PC-9 (cell line): ENCODE measurements at places on chromosomes 2 and 18. TPM values are rescaled to one million over a fixed set of nuclear protein-coding genes. Genes with fewer than 3 reads are reported as not detected.

DNA sequence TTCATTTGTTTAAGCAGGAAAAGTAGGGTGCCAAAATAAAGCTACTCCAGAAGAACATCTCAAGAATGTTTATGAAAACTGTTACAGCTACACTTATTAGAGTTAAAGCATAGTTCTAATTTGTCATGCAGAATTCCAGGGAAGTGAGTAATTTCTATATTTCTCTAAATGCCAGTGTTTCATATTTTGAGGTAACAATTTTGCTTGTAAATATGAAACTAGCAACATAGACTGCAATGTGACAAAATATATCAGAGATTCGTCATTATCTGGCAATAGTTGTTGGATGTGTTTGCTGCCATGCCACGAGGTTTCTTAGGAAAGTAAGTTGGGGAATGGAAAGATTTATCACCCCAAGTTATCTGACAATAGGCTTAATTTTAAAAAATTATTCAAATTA is 424.1 kb upstream of the ZEB2 start:
- DNase-seq = no peak
- peaks cover 8% of the 10 kb centered on the region; the same call in 1 of the 2 replicates for H3K4me1 ChIP-seq
- no peak overlapping the region for H3K27ac ChIP-seq
- no peak overlapping the region for H3K4me3 ChIP-seq

- DNase-seq = no peak
- H3K27me3 ChIP-seq = no peaks in the 10 kb centered on the region
- no peaks in the 10 kb centered on the region for H3K4me1 ChIP-seq
- no peaks in the 10 kb centered on the region; the same call in 1 of the 2 replicates for H3K36me3 ChIP-seq
- H3K4me3 ChIP-seq = no peak overlapping the region
- H3K27ac ChIP-seq = no peak overlapping the region
Observed at GRCh38 chr18:62738639-62739038, 23.3 kb downstream of the PHLPP1 start.

DNA sequence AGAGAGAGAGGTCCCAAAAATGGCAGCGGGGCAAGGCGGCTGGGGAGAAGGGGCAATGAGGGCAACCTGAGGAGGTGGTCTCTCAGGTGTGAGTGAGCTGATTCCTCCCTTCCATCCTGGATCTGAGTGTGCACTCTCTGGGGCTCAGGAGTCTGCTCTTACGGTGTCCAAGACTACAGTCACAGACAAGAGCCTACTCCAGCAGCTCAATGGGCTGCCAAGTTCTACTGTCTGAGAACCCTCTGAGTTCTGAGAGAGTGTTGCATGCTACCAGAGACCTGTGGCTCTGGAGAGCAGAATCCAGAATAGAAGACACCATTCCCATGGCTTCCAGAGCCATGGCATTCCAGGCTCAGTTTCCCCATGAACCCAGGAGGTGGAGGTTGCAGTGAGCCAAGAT is 7.1 kb upstream of the PAX8 start:
- H3K27me3 ChIP-seq = no peaks in the 10 kb centered on the region
- H3K4me1 ChIP-seq = peaks cover 84% of the 10 kb centered on the region
- peak overlapping the region; percentile 99 for H3K27ac ChIP-seq

DNA sequence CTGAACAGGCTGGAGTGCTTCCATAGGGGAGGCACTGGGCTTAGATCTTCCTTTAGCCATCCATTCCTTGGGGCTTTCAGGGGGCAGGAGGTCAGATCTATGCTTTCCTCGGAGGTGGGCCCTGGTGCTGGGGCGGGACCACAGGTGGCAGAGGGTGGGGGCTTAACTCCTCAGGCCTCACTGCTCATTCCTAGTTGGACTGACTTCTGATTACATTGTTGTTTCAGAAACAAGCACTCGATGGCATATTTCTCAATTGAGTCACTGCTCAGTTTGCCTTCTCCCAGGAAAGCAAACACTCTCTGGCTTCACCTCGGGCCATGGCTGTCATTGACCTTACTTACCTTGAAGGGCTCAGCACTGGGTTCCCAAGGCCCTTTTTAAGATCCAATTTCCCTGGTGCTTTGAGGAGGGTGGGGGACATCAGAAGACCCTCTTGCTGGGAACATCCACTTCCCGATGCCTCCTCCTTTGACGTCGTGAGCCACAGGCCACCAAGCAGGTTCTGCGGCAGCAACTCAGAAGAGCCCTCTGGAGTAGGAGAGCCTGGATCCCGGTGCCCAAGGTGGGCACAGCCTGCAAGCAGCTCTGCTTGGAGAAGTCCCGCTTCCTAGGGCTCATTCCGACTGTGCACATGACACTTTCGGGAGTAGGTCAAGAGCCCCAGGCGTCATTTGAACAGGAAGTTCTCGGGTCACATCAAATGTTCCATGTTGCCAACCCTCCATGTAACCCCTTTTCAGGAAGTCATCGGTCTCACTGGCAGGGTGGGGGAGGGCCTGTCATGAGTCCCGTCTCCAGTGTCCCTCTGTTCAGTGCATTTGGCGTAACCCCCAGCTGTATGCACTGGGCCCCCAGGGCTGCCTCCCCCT is 40.6 kb downstream of the SDC1 start:
- no peaks in the 10 kb centered on the region for H3K36me3 ChIP-seq
- H3K27ac ChIP-seq = peak overlapping the region; percentile 92
- no peaks in the 10 kb centered on the region for H3K27me3 ChIP-seq
- peak; percentile 95 for DNase-seq
- H3K4me1 ChIP-seq = peaks cover 53% of the 10 kb centered on the region
- H3K4me3 ChIP-seq = no peak overlapping the region; the same call in 1 of the 2 replicates

DNA sequence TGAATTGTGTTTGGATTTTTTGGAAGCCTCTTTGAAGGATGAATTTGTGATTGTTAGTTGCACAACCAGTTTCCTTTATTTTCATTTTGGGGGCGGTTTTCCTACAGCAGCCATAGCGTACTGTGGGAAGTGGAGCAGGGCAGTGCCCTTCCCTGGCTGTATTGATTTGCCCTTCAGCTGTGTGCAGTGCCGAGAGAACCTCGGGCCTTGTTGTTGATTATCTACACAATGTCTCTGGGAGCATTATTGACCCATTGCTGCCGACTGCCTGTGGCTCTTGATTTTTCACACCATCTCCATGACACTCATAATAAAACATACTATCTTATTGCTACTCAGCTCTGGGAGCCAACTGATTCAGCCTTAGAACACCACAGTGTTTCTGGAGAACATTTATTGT is 162.2 kb upstream of the BOD1L2 start:
- DNase-seq = no peak
- 0 out of 2 replicates have a peak, but pooled peaks cover 4% of the 10 kb centered on the region for H3K4me1 ChIP-seq
- no peak overlapping the region for H3K27ac ChIP-seq
- no peaks in the 10 kb centered on the region for H3K27me3 ChIP-seq
- H3K4me3 ChIP-seq = no peak overlapping the region
- no peaks in the 10 kb centered on the region for H3K36me3 ChIP-seq

- no peak for DNase-seq
- H3K27ac ChIP-seq = no peak overlapping the region
- no peak overlapping the region for H3K4me3 ChIP-seq
- H3K36me3 ChIP-seq = no peaks in the 10 kb centered on the region
- no peaks in the 10 kb centered on the region for H3K4me1 ChIP-seq
Observed at GRCh38 chr2:68318914-68319397, 793 bp downstream of the CNRIP1 start.

DNA sequence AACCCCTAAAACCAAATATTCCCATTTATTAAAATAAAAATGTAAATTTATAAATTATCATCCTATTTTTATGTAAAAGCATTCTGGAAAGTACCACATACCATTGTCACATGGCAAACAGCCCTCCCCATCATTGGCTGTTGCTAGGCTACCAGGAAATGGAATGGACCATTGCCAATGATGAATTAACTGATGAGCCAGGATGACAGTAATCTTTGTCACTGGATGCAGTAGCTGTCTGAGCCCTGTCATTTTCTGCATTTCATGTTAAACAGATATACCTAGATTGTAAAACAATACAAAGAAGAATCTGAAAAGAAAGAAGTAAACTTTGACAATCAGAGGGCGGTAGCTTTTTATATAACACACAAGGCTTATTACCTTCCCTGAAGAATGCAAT is 641.4 kb downstream of the BCL11A start:
- no peak for DNase-seq
- no peaks in the 10 kb centered on the region for H3K4me1 ChIP-seq
- no peaks in the 10 kb centered on the region for H3K36me3 ChIP-seq

GRCh38 chr2:21759819-21760218 is 636.1 kb downstream of the TDRD15 start:
- no peaks in the 10 kb centered on the region for H3K36me3 ChIP-seq
- no peak for DNase-seq
- H3K4me3 ChIP-seq = no peak overlapping the region
- no peaks in the 10 kb centered on the region for H3K4me1 ChIP-seq

DNA sequence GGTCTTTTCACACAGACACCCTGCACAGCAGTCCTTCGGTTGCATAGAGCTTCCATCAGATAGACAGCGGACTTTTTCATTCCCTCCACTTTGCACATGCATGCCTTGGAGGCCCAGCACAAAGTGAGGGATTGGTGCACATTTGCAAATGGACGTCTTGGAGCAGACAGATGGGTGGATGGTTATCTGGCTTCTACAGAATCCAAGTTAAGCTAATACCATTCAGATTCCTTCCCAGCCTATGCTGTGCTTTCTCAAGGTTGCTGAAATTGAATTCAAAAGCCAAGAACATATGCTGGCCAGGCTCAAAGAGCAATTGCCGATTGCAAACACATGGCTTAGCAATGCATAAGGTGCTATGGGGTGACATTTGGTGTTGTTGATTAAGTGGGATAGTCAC is 186.4 kb downstream of the VAPA start:
- H3K4me3 ChIP-seq = no peak overlapping the region
- H3K36me3 ChIP-seq = no peaks in the 10 kb centered on the region
- no peaks in the 10 kb centered on the region for H3K27me3 ChIP-seq
- no peak for DNase-seq
- H3K4me1 ChIP-seq = peaks cover under 1% of the 10 kb centered on the region; the same call in 1 of the 2 replicates
- no peak overlapping the region for H3K27ac ChIP-seq

- H3K4me1 ChIP-seq = no peaks in the 10 kb centered on the region
- no peaks in the 10 kb centered on the region for H3K27me3 ChIP-seq
- H3K27ac ChIP-seq = no peak overlapping the region
- DNase-seq = no peak
- H3K36me3 ChIP-seq = no peaks in the 10 kb centered on the region
Observed at GRCh38 chr2:74183878-74184277, 5.2 kb upstream of the MOB1A start.

GRCh38 chr2:160167089-160167740 is 32.9 kb downstream of the ITGB6 start:
- no peak for DNase-seq
- no peak overlapping the region for H3K4me3 ChIP-seq
- peak overlapping the region; percentile 32; the same call in 1 of the 2 replicates for H3K27ac ChIP-seq
- H3K27me3 ChIP-seq = no peaks in the 10 kb centered on the region
- H3K36me3 ChIP-seq = peaks cover 17% of the 10 kb centered on the region

DNA sequence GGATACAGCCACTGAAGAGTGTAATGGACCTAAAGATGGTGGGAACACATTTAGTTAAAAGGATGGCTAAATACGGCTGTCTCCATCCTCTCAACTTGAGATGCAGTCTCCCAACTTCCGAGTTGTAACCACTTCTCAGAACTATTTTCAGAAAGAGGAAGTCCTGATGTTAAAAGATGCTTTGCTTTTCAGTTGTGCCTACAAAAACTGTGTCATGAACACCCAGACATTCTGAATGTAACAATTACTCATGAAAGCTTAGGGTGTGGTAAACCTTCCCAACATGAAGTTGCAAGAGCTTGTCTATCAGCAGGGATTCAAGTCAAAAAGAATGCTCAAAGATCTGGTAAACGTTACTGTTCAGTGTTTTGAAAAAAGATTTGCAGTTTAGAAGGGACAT is 147.9 kb downstream of the DOCK10 start:
- no peak overlapping the region for H3K4me3 ChIP-seq
- no peaks in the 10 kb centered on the region for H3K4me1 ChIP-seq
- no peaks in the 10 kb centered on the region for H3K36me3 ChIP-seq
- no peak overlapping the region for H3K27ac ChIP-seq
- H3K27me3 ChIP-seq = no peaks in the 10 kb centered on the region
- no peak for DNase-seq

- no peaks in the 10 kb centered on the region for H3K27me3 ChIP-seq
- H3K4me3 ChIP-seq = no peak overlapping the region
- no peaks in the 10 kb centered on the region for H3K36me3 ChIP-seq
- peak overlapping the region; percentile 53 for H3K27ac ChIP-seq
- peak; percentile 84 for DNase-seq
Observed at GRCh38 chr18:23038712-23039111, 96.6 kb upstream of the CABLES1 start.

Gene UBR3
- 10.9 and 21.9 TPM in 2 replicates for total RNA-seq

Gene IL1RN
- 5.0 and 8.4 TPM in 2 replicates for total RNA-seq

Gene VIT
- total RNA-seq = not detected in 2 replicates

Gene AQP12B
- not detected in 2 replicates for total RNA-seq
